ENCODE measurements at places on chromosomes 2 and 18. TPM values are rescaled to one million over a fixed set of nuclear protein-coding genes. Genes with fewer than 3 reads are reported as not detected.

- DNase-seq: no peak
These were observed 4.9 kb downstream of the DAW1 start for GRCh38 chr2:227876300-227876801.

DNA sequence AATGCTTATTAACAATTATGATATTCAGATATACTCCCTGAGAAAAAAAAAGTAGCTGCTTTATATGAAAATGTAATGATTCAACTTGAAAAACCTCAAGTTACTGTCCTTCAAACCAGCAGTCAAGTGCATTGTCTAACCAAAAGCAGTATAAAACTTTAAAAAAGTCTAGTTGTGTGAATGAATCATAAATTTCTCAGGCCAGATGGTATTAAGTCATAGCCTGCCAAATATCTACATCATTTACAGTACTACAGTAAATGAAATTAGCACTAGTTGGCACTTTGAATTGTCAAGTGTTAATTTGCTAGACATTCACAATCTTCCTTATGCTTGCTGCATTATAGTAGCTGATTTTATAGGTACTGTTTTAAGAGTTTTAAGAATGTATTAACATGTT is 85.9 kb downstream of the CBLN2 start:
- DNase-seq: peak; percentile 55

GRCh38 chr2:870426-870825 is 80.2 kb upstream of the SNTG2 start:
- DNase-seq: no peak

DNA sequence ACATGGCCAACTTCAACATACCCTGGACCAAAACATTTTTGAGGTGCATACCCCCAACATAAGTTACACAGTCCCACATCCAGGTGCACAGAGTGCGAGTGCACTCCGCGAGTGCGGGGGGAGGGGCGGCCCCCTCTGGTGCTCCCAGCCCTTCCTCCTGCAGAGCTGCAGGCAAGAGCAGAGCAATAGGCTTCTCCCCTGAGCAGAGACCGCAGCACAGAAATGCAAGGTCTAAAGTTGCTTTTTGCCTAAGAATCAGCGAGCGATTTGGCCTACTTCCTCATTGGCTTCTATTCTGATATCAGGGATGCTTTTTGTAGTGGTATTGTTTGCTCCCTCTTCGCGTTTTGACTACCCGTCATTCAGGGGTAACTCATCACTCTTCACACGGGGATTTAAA is 40.6 kb downstream of the BOLA3 start:
- no peak for DNase-seq

GRCh38 chr2:48415836-48416515 is 114.0 kb upstream of the STON1 start:
- DNase-seq: peak; percentile 35

DNA sequence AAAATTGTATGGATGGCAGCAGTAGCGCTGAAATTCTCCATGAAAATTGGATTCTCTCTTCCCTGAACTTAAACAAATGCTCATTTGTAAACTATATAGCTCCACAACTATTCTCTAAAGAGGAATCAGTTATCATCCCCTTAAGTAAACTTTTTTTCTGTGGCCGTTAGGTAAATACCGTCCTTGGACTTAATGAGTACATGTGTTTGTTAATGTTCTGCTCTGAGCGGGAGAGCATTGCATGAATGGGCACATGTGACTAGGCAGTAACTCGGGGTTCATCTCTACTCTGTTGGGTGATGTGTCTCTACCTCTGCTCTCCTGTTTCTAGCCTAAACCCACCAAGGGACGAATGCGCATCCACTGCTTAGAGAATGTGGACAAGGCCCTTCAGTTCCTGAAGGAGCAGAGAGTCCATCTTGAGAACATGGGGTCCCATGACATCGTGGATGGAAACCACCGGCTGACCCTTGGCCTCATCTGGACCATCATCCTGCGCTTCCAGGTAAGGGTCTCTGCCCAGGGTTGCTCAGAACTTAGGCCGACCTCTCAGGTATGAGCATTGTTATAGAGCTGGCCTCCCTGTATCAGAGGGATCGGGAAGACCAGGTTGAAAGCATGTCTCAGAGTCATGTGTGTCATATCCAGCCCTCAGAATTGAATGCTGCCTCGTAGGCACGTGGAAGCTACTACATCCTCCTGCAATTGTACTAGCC is 111.5 kb upstream of the EML6 start:
- no peak for DNase-seq

GRCh38 chr2:161426922-161427663 is 11.0 kb downstream of the TBR1 start:
- DNase-seq: no peak

GRCh38 chr2:120594856-120595685 is 140.6 kb upstream of the GLI2 start:
- no peak for DNase-seq

Gene GPR155
- 156 TPM for total RNA-seq

Gene RND3
- 96.0 TPM for total RNA-seq

Gene SAG
- total RNA-seq: not detected

Gene SNTG2
- total RNA-seq: not detected
